ENCODE measurements at places on chromosomes 4 and X. TPM values are rescaled to one million over a fixed set of nuclear protein-coding genes. Genes with fewer than 3 reads are reported as not detected.

- peak; percentile 32 for DNase-seq
Observed at GRCh38 chrX:148363471-148364235, 136.8 kb upstream of the AFF2 start.

GRCh38 chr4:148056879-148057278 lies 325.0 kb downstream of the ARHGAP10 start:
- DNase-seq, result peak; percentile 57

- DNase-seq, result peak; percentile 80
Observed at GRCh38 chr4:94452476-94453371, 982 bp downstream of the PDLIM5 start.

- peak; percentile 69 for DNase-seq
Observed at GRCh38 chr4:180695851-180696250, 1547.4 kb upstream of the TENM3 start.

DNA sequence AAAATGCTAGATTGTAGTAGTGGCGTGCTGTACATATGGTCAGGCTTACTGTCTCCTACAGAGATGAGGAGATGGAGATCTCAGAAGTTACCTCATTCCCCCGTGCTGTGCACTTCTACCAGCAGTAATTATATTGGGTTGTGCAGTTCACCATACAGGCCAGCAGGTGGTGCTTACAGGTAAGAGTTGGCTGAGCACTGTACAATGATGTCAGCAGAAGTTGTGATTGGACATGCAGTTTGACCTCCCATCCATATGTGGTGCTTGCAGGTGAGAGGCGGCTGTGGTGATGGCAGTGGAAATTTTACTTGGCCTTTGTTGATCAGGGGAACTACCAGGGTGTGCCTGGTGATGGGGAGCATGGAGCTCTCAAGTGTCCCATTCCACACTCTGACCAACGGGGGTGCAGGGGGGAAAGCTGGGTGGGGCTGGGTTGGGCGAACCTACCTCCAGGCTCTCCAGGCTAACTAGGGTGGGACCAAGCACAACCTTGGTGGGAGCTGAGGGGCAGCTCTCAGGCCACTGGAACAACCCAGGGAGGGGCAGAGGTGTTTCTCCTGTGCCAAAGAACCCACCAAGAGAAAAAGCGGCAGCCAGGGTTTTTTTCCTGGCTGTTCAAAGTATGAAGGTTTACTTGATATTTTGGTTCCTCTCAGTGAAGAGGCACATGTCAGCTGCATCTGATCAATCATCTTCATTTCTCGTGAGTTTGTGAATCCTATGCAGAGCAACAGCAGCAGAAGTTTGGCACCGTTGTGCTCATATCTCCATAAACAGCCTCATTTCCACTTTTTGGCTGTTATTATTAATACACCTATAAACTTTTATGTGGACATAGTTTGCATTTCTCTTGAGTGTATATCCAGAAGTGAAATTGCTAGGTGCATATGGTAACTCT lies 73.8 kb upstream of the FREM3 start:
- DNase-seq, result peak; percentile 55

DNA sequence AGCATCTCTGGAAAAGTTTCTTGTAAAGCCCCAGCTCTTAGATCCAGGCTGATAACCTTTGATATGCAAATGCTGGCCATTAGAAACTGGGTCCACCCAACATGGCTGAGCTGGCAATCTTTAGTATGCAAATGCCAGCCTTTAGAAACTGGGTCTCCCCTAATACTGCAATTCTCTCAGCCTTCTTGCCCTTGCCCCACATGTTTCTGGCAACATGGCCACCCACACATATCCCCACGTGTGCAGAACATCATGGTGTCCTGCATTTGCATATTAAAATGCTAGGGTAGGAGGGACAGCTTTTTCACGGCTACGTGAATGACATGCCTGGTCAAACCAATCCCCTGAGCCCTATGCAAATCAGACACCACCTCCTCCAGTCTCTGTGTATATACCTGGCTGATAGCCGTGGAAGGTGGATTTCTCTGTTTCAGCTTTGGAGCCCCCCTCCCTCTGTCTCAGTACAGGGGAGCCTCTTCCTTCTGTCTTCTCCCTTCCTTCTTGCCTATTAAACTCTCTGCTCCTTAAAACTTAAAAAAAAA lies 344.0 kb upstream of the NWD2 start:
- no peak for DNase-seq

- DNase-seq, result no peak
Observed at GRCh38 chr4:118289794-118290193, 63.0 kb downstream of the PRSS12 start.

GRCh38 chr4:153198719-153199118 lies 5.5 kb upstream of the TRIM2 start:
- DNase-seq, result no peak

- DNase-seq, result no peak
Observed at GRCh38 chr4:180814875-180815417, 1428.3 kb upstream of the TENM3 start.

- DNase-seq, result no peak
Observed at GRCh38 chrX:311156-312129, 7.2 kb downstream of the GTPBP6 start.

DNA sequence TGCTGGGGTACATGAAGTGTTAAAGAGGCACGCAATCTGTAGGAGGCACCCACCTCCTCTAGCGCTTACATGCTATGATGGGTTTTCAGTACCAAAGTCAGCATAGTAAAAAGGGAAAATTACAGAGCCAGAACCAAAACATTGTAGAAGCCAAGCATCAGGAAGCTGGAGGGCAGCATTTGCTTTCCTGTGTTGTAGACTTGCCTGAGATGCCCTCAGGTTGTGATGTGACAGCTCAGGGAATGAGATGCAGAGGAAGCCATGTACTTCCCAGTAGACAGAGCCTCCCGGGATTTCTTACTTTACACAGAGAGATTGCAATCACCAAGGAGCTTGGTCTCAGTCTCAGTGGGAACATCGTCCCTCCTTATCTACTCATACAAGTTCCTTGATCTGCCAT lies 161.5 kb downstream of the ARAP2 start:
- DNase-seq, result no peak

DNA sequence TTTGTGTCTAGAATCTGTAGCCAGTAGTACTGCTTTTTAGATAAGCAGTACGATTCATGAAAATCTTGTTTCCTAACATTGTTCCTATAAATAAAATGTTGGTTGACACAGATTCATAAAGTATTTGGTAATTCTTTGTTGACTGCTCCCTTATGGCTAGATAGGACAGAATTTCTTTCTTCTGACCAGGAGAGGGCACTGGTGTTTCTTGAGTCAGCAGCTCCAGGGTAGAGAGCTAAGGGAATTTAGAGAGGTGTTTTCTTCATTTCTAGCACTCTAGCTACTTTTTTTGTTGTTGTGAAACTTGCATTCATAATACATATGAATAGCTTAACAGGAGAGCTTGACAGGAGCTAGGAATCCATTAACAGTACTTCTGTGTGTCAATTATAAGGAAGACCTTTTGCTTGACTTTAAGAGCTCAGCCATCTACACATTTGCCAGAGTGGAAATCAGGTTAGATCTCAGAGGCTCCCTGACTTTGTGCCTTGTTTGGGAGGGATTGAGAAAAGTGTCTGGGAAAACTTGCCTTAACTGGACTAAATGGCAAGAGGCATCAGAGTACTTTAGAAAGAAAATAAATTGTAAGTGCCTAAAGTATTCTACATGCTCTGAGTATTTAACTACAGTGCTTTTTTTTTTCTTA lies 756.1 kb downstream of the SH3BGRL start:
- peak; percentile 6 for DNase-seq

DNA sequence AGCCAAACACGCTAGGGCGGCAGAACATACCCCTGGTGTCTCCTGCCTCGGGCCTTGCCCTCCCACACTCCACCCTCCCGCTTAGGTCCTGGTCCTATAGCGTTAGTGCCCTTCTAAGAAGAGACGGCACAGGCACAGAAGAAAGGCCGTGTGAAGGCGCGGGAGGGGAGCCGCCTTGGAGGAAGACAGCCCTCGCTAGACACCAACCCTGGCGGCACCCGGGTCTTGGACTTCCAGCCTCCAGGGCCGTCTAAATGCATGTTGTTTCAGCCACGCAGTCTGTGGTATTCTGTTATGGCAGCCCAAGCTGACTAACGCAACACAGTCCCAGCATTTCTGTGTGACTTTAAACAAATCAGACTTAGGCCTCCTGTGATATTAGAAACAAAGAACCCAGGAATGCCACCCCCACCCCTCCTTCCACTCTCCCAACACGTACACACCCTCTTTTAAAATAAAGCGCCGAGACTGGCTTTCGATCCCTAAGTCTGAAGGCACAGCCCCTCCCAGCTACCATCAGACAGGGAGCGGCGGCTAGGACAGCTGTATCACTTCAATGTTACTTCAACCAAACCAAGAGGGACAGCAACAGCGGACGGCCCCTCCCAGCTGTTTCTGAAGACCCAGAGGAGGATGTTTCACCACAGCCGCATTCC lies 128.0 kb downstream of the AFAP1 start:
- no peak for DNase-seq

DNA sequence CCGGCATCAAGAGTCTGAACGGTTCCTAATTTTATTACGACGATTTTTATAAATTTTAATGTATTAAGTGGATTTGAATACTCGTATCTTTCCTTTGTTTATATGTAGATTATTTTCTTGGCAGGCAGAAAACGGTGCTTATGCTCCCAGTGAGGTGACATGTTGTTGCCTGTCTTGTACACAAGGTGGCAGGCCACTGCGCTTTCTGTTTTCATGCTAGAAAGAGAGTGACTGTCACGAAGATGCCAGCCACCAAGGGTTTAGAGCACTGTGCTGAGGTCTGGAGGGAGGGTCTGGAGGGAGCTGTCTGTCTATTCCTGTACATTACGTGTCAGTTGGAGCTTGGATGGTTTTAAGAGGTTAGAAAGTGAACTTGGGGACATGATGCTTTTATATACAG lies 87.7 kb downstream of the SHROOM2 start:
- DNase-seq, result no peak

DNA sequence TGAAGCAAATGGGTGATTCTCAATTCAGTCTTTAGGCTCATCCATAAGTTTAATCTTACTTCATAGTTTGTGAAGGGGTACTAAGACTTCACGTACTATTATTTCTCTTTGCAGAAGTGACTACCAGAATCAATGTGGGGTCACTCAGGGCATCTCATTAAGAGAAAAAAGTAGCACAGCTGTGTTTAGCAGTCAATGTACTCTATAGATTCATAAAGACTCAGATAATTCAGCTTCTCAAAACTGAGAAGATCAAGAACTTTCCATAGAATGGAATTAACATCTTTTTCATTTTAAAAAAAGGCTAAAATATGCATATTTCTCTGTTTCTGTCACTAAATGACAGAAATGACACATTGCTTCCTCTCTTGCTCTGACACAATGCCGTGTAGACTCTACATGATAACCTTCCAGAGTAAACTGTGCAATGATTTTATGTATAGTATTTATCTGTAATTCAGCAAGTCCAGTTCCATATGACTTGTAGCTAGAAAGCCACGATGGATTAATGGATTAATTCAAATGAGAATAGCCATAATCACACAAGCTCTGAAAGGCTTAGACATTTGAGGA lies 20.3 kb upstream of the LSM6 start:
- DNase-seq, result no peak

DNA sequence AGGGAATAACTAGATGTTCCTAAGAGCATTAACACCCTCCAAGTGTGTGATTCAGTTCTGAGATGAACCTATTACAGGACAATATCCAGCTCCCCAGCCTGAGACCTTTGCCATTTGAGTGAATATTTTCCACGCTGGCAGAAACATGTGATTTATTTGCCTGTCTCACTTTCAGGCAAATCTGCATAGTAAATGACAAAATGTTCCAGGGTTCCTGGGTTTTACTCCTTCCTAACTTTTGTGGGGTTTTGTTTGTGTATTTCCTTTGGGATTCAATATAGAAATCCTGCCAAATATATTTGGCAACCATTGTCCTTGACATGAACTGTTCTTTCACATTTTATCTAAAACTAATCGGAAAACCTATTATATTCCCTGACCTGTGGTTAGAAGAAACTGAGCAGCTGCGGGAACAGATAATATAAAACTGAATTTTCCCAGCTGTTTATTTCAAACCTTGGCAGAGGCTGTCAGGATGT lies 12.5 kb downstream of the F8 start:
- DNase-seq, result no peak

- no peak for DNase-seq
Observed at GRCh38 chrX:13094828-13095341, 50.5 kb upstream of the FAM9C start.

DNA sequence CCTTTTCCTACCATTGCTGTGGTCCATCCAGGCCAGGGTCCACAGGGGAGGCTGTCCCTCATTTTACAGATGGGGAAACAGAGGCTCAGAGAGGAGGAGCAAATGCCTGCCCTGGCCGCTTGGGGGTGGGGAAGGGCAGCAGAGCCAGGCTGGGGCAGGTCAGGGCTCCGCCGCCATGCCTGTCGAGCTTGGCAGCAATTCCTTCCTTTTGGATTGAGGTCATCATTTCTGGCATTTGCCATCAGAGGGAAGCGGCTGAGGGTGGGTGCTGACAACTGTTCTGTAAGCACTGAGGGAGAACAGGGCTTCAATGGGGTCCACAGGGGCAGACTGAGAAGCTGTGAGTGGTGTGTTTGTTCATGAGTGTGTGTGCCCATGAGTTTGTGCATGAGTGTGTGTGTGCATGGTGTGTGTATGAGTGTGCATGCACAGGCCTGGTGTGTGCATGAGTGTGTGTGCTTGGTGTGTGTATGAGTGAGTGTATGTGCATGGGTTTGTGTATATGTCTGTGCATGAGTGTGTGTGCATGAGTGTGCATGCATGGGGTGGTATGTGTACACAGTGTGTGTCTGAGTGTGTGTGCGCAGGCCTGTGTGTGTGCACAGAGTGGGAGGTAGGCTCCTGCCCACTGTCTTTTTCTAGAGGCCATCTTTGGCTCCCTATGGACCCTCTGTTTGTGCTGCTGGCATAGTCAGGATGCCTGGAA lies 115.2 kb downstream of the SORCS2 start:
- no peak for DNase-seq

- DNase-seq, result no peak
Observed at GRCh38 chr4:112029771-112030171, 115.5 kb upstream of the FAM241A start.

DNA sequence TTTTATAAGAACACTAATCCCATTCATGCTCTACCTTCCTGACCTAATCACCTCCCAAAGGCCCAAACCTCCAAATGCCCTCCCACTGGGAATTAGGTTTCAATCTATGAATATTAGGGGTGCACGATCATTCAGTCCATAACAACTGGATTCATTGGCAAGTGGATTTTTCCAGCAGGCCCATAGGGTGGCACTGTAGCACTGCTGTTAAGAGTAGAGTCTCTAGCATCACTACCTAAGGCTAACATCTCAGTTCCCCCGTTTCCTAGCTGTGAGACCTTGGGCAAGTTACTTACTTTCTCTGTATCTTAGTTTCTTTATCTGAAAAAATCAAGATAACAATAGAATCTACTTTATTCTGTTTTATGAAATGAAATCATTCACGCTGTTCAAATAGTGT lies 315.8 kb downstream of the STIM2 start:
- DNase-seq, result peak; percentile 54

GRCh38 chr4:2275546-2276251 lies 13.8 kb upstream of the MXD4 start:
- no peak for DNase-seq

PPP4R3C gene
- total RNA-seq, result not detected

UGT2A1 gene
- total RNA-seq, result not detected

KLHL13 gene
- 130 TPM for total RNA-seq

ITIH6 gene
- not detected for total RNA-seq

PAGE4 gene
- total RNA-seq, result not detected

GAGE2A gene
- not detected for total RNA-seq

C4orf36 gene
- 2.1 TPM for total RNA-seq

RNF175 gene
- 0.35 TPM for total RNA-seq

GLUD2 gene
- 3.5 TPM for total RNA-seq

MAGED4 gene
- total RNA-seq, result 31.8 TPM

STK32B gene
- 9.7 TPM for total RNA-seq

MED12 gene
- 9.6 TPM for total RNA-seq

SAP30 gene
- total RNA-seq, result 22.4 TPM

GLOD5 gene
- total RNA-seq, result not detected

GPRASP2 gene
- 13.2 TPM for total RNA-seq
